ENCODE measurements at places on chromosomes 2 and 18.
A peak's percentile ranks its signal among the peaks of the same experiment; 100 is the strongest.

GRCh38 chr2:189192766-189193165 lies 13.2 kb upstream of the COL5A2 start:
- no peak for DNase-seq

- peak; percentile 46 for DNase-seq
These were observed at the start of gene SLC40A1 for GRCh38 chr2:189580658-189581353. SLC40A1 (minus strand) TSS chr2:189580786; CDS start chr2:189580460, 326 bp downstream.

- no peak for DNase-seq
These were observed 125.4 kb upstream of the FOSL2 start for GRCh38 chr2:28267282-28267681.

DNA sequence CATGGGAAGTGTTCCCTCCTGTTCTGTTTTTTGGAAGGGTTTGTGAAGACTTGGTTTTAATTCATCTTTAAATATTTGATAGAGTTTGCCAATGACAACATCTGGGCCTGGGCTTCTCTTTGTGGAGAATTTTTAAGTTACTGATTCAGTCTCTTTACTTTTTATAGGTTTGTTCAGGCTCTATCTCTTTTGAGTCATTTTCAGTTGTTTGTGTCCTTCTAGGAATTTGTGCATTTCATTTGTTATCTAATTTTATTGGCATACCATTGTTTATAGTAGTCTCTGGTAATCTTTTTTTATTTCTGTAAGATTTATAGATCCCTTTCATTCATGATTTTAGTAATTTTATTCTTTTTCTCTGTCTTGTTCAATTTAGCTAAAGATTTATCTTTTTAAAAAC lies 14.6 kb downstream of the SCLY start:
- peak; percentile 27 for DNase-seq

DNA sequence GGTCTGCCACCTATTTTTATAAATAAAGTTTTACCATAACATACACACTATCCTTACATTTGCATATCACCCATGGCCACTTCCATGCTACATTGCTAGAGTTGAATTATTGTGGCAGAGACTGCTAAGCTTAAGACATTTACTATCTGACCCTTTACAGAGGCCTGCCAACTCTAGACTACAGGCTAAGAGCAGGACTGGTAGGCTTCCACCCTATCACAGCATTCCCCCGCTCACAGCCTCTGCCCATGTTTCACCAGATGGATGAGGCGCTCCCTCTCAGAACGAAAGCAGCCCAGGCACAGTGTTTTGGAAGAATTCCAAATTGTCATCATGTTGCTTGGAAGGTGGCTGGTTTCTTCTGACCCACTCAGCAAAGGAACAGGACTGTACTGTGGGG lies 91.7 kb upstream of the SLC35G4 start:
- DNase-seq, result no peak

GRCh38 chr2:8195784-8196183 lies 486.1 kb upstream of the ID2 start:
- DNase-seq, result no peak

- DNase-seq, result no peak
These were observed 267.3 kb downstream of the CLIP4 start for GRCh38 chr2:29382486-29382885.

- no peak for DNase-seq
These were observed 4.8 kb upstream of the B3GNT7 start for GRCh38 chr2:231390667-231391066.

GRCh38 chr2:119700866-119701265 lies 21.9 kb downstream of the TMEM177 start:
- no peak for DNase-seq

DNA sequence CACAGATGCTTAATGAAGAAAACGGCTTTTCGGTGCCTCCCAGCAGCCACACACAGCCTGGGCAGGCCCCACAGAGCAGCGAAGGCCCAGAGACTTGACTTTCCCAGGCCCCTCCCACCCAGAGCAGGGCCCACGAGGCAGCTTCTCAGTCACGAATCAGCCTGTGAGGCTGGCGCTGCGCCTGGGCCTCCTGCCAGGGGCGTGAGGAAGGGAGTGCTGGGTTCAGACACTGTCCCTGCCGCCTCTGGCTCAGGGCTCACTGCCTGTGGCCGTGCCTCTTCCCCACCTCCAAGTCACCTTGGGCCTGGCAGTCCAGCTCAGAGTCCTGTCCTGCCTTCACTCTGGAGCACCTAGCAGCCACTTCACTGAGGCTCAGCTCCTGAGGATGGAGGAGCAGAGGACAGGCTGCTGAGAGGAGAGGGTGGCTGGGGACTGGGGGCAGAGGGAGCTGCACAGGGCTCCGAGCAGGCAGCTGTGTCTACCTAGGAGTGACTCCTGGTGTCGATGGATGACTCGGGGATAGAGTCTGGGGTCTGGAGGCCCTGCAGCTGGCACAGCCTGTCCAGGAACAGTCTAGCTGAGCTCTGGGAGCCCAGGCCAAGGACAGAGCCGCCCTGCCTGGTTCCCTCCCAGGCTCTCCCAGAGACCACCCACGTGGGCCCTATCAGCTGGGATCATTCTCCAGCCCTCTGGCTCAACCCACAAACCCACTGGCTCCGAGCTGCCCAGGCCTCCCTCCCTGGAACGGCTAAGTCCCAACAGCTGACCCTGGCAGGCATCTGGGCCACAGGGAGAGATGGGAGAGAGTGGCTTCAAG lies 36.4 kb upstream of the FOSL2 start:
- DNase-seq, result peak; percentile 96

DNA sequence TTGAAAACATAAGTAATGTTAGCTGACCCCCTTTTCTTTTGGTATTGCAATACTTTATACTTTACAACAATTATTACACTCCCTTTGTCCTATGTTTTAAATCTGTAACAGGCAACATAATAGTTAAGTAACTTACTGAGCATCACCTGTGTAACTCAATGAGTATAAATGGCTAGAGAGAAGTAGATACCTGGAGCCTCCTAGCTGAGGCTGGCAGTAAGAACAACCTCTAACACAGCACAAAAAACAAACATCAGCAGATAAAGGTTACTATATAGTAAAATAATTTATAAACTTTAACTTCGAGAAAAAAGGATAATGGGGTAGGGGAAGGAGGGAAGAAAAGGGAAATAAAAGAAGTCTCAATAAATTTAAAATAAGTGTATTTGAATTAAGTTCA lies 73.1 kb upstream of the ST8SIA5 start:
- no peak for DNase-seq

DNA sequence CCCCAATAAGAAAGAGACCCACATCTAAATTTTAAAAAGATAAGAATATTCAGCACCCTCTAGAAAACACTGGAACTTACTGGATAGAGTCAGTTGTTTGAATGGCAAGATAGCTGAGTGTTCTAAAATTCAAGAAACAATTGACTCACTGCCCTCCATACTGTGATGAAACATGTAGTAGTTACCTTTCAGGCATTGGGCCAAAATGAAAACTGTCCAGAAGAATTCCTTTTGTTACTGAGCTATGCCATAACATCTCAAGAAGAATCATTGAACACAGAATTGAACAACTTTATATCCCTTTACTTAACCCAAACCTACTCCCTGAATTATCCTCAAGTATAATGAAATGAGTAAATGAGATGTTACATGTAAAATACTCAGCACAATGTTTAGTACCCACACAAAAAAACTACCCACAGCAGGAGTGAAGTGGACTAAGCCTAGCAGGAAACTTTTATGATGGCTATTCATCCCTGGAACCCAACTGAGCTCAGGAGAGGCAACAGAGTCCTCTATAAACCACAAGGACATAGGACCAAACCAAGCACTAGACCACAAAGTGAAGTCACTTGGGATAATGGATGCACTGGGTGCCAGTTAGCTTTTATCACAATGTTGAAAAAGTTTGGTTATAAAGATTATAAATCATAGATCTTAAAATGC lies 32.7 kb downstream of the RBM43 start:
- DNase-seq, result no peak

GRCh38 chr2:51263951-51264350 lies 232.0 kb upstream of the NRXN1 start:
- no peak for DNase-seq

GRCh38 chr2:144533221-144533620 lies 13.3 kb upstream of the ZEB2 start:
- no peak for DNase-seq

- DNase-seq, result peak; percentile 92
These were observed 56.3 kb downstream of the MARCHF4 start for GRCh38 chr2:216315802-216316603.

GRCh38 chr18:40642692-40643229 lies 1312.3 kb upstream of the PIK3C3 start:
- no peak for DNase-seq

- no peak for DNase-seq
These were observed 934.8 kb upstream of the DDX18 start for GRCh38 chr2:116879650-116880160.

DNA sequence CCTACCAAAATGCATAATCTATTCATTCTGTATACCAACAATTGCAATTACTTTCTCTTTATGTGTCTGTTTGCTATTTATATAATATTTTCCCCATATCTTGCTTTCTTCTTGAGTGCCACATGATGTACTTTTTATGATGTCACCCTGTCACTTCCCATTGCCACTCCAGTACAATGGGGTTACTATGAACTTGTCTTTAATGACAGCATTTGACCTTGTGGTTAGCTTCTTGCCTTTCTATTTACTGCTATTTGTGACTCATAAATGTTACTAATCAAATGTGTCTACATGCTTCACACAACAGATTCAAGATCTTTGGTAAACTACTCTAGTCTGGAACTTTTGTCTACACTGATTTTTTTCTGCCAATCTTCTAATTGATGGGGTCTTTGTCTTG lies 486.3 kb downstream of the NR4A2 start:
- DNase-seq, result no peak

- no peak for DNase-seq
These were observed 508.3 kb upstream of the MYT1L start for GRCh38 chr2:2839393-2839781.

DNA sequence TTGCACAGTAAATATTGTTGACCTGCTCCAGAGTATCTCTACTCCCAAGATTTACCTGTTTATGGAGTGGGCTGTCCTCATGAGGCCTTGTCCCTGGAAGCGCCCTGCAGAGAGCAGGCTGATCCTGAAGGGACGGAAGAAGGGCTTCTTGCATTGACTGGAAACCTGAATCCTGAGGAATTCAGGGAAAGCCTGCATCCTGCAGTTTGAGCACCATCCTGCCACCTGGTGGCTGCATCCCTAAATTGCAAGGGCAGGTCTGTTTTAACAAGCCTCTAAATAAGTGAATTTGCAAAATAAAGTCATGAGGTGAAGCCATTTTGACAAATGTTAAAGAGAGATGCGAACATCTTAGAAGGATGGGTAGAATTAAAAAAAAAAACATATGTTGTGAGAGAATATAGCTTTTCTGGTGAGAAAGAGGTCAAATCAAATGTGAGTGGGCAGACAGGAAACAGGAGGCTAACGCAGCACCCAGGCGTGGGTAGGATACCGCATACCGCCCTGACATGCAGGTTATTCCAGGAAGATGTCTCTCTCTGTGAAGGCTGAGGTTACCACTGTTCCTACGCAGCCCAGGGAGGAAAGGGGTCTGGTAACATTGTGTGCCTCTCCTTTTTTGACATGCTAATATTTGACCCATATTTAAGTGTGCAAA lies 754.9 kb downstream of the RNF144A start:
- peak; percentile 37 for DNase-seq

DNA sequence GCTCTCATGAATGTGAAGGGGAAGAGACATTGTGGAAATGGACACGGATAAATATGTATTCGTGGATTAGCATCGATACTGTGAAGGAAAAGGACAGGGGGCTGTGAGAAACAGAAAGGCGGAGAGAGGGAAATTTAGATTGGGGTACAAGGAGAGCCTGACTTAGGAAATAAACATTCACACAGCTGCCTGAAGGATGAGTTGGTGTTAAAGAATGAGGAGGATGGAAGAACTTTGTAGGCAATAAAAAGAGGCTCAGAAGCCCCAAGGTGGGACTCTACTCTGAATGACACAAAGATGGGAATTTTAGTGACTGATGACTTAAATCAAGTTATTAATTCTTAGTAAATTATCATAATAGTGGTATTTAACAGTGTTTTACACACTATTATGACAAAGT lies 10.1 kb downstream of the MYO1B start:
- peak; percentile 73 for DNase-seq

GRCh38 chr18:4734021-4734420 lies 278.9 kb upstream of the DLGAP1 start:
- DNase-seq, result no peak

- no peak for DNase-seq
These were observed 116.4 kb downstream of the KCNJ3 start for GRCh38 chr2:154814856-154815255.

DNA sequence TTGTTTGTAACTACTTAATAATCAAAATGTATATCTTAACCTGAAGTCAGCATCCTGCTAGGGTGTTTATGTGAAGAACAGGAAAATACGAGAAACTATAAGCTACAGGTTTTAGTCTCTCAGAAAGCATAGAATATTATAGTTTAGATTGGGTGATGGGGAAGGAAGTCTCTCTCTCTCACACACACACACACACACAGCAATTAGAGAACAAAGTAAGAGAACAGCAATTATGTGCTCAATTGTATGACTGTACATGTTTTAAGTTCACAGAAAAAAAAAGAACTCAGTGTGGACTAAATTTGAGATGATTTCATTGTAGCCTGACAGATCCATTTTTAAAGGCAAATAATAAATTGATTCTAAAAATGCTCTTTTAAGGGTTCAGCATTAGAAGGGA lies 94.3 kb upstream of the ZNF516 start:
- DNase-seq, result no peak

GRCh38 chr2:240397542-240397916 lies 37.9 kb upstream of the GPC1 start:
- DNase-seq, result no peak

GRCh38 chr2:160694631-160695030 lies 201.0 kb upstream of the RBMS1 start:
- DNase-seq, result no peak

DNA sequence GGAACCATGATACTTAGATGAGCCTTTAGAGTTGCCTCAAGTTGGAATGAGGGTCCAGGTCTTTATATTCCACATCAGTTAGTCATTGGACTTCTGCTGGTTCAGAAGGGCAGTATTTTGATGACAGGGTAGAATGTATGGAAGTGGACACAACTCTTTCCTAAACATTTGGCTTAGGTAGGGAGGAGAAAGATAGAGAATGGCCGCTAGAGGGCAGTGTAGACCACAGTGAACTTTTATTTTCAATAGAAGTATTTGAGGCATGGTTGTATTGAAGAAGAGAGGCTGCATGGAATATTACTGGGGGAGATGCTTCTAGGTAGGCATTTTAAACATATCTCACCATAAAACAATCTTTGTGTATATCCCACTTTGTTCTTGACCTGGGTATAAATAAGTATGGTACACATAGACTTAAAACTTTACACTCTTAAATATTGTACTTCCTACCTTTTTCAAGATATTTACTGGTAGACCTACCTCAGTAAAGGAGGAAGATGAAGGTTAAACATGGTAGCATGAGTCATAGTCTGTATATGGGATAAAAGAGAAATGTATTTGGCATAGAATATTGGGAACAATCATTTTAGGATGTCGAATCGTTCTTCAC lies 497.6 kb upstream of the FAM98A start:
- peak; percentile 72 for DNase-seq

GRCh38 chr2:68537011-68537410 lies 69.6 kb downstream of the APLF start:
- no peak for DNase-seq

GRCh38 chr18:49177071-49177470 lies 226.3 kb upstream of the SMAD7 start:
- no peak for DNase-seq

Measured in EH (cell line).